ENCODE measurements at places on chromosomes 11 and 22. TPM values are rescaled to one million over a fixed set of nuclear protein-coding genes. Genes with fewer than 3 reads are reported as not detected.

- H3K27me3 ChIP-seq: no peaks in the 10 kb centered on the region
- no peaks in the 10 kb centered on the region for H3K4me1 ChIP-seq
- no peak for DNase-seq
- no peak overlapping the region for H3K4me3 ChIP-seq
- no peak overlapping the region for H3K27ac ChIP-seq
- no peaks in the 10 kb centered on the region for H3K36me3 ChIP-seq
Observed at GRCh38 chr11:69356703-69357457, 62.9 kb downstream of the MYEOV start.

- H3K27ac ChIP-seq: no peak overlapping the region
- no peak overlapping the region for H3K4me3 ChIP-seq
Observed at GRCh38 chr22:17943533-17944249, 80.7 kb downstream of the MICAL3 start.

DNA sequence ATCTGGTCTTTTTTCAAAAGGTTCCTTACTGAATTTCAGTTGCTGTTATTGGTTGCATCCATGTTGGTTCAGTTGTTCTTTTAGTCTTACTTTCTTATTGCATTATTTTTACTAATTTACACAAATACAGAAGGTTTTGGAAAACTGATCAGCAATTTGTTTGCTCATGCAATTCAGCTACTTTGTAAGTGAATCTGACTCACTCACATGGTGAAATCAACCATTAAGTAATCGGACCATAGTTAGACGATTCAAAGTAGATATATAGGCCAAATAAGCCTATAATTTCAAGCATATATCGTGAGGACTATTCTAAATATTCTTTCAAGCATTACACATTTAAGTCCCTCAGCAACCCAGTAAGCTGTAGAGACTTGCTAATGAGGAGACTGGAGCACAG is 41.7 kb downstream of the CCDC83 start:
- no peak for DNase-seq
- no peak overlapping the region for H3K4me3 ChIP-seq
- H3K4me1 ChIP-seq: no peaks in the 10 kb centered on the region
- no peak overlapping the region for H3K27ac ChIP-seq
- H3K27me3 ChIP-seq: no peaks in the 10 kb centered on the region

GRCh38 chr11:77047007-77047927 is 13.1 kb downstream of the B3GNT6 start:
- DNase-seq: peak; percentile 93
- no peak overlapping the region for H3K4me3 ChIP-seq

DNA sequence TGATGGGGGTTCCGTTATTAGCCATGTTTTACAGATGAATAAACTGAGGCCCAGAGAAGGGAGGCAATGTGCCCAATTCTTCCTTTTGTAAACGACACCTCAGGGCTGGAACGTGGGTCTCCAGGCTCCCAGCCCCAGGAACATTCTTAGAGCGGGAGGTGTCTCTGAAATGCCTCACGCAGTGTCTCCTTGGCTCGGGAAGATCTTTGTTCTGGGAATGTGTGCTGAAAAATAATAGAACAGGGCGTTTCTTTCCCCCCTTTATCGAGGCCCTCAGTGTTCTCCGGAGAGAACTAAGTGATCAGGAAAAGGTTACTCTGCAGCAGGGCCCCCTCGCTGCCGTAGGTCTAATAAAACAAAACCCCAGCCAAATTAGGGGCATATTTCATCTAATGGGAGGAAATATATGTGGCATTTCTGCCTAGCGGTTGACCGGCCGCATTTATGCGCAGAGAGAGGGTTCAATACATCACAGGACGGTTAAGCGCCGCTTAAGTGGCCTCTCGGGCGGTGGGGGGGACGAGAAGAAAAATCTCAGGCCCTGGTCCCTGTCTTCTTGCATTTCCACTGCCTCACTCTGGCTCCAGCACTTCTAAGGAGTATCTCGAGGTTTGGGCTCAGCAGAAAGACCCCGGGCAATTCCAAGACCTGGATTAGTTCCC is 564.3 kb downstream of the MN1 start:
- DNase-seq: peak; percentile 43
- H3K4me1 ChIP-seq: peaks cover 32% of the 10 kb centered on the region

GRCh38 chr11:107385361-107385981 is 72.2 kb downstream of the CWF19L2 start:
- H3K4me3 ChIP-seq: no peak overlapping the region
- no peaks in the 10 kb centered on the region for H3K4me1 ChIP-seq
- no peak overlapping the region for H3K27ac ChIP-seq
- H3K36me3 ChIP-seq: no peaks in the 10 kb centered on the region

GRCh38 chr11:111018566-111018965 is 227.0 kb upstream of the POU2AF2 start:
- no peaks in the 10 kb centered on the region for H3K27me3 ChIP-seq
- H3K4me3 ChIP-seq: no peak overlapping the region
- H3K36me3 ChIP-seq: no peaks in the 10 kb centered on the region
- no peaks in the 10 kb centered on the region for H3K4me1 ChIP-seq

- no peaks in the 10 kb centered on the region for H3K27me3 ChIP-seq
- no peak overlapping the region for H3K4me3 ChIP-seq
- H3K4me1 ChIP-seq: peaks cover 31% of the 10 kb centered on the region
- H3K27ac ChIP-seq: no peak overlapping the region
Observed at GRCh38 chr11:73137262-73137943, 4.7 kb downstream of the FCHSD2 start.

DNA sequence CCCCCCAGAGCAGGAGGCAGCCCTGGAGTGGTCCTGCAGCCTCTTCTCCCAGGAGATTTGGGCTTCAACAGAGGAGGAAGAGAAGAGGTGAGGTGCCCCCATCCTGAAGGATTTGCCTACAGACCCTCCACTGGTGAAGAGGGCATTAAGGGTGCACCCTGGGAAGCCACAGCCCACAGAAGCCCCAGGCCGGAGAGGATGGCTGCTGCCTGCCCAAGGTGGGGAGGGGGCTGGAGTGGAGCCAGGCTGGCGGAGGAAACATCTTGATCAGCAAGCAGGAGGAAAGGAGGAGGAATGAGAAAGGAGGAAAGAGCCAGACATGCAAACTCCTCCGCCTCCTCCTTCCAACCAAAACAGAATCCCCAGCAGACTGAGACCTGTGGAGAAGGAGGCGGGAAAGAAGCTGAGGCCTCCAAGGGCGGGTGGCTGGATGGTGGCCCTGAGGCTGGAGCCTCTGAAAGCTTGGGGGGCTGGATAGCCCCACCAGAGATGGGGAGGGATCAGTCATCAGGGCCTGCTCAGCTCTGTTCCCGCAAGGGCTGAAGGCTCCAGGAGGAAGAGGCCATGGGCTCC is 31.3 kb downstream of the ARRB1 start:
- no peak for DNase-seq
- H3K4me3 ChIP-seq: no peak overlapping the region
- H3K36me3 ChIP-seq: no peaks in the 10 kb centered on the region
- no peaks in the 10 kb centered on the region for H3K27me3 ChIP-seq

GRCh38 chr11:92811341-92811740 is 158.1 kb upstream of the MTNR1B start:
- H3K4me1 ChIP-seq: no peaks in the 10 kb centered on the region
- DNase-seq: no peak
- no peaks in the 10 kb centered on the region for H3K27me3 ChIP-seq
- no peak overlapping the region for H3K27ac ChIP-seq
- H3K4me3 ChIP-seq: no peak overlapping the region

GRCh38 chr11:47607380-47607779 is 13.2 kb upstream of the C1QTNF4 start:
- H3K36me3 ChIP-seq: no peaks in the 10 kb centered on the region
- H3K27ac ChIP-seq: no peak overlapping the region
- no peak overlapping the region for H3K4me3 ChIP-seq
- peak; percentile 55 for DNase-seq
- H3K27me3 ChIP-seq: no peaks in the 10 kb centered on the region

DNA sequence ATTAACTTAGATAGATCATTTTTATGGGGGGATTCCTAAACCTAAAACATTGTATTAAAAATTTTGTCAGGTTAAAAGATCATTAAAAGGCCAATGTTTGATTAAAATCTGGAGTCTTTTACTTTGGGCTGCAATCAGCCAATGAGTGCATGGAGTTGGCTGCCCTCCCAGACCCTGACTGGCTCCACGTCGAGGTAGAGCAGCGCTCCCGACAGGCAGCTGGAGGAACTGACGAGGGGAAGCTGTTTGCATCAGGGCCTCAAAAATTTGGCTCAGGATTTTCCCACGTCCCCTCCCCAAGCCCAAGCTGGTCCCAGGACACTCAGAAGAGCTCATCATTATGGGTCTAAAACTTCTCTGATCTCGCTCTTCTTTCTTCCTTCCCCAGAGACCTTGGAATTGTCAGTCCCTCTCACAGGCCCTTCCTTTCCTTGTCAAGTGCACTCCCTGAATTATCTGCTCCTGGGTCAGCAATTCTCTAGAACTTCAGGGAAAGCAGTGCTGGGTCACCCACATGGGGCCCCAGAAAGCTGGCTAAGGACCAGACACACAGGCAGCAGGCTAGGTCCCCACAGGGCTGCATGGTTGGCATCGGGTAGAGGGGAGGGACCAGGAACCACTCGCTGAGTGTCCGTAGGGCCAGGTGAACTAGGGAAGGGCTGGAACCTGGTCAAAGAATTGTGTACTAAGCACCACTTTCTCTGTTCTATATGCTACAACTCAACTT is 119.6 kb upstream of the IGLL5 start:
- H3K4me3 ChIP-seq: no peak overlapping the region
- H3K27ac ChIP-seq: no peak overlapping the region
- no peaks in the 10 kb centered on the region for H3K27me3 ChIP-seq
- peaks cover 16% of the 10 kb centered on the region for H3K4me1 ChIP-seq
- no peaks in the 10 kb centered on the region for H3K36me3 ChIP-seq
- peak; percentile 70 for DNase-seq

DNA sequence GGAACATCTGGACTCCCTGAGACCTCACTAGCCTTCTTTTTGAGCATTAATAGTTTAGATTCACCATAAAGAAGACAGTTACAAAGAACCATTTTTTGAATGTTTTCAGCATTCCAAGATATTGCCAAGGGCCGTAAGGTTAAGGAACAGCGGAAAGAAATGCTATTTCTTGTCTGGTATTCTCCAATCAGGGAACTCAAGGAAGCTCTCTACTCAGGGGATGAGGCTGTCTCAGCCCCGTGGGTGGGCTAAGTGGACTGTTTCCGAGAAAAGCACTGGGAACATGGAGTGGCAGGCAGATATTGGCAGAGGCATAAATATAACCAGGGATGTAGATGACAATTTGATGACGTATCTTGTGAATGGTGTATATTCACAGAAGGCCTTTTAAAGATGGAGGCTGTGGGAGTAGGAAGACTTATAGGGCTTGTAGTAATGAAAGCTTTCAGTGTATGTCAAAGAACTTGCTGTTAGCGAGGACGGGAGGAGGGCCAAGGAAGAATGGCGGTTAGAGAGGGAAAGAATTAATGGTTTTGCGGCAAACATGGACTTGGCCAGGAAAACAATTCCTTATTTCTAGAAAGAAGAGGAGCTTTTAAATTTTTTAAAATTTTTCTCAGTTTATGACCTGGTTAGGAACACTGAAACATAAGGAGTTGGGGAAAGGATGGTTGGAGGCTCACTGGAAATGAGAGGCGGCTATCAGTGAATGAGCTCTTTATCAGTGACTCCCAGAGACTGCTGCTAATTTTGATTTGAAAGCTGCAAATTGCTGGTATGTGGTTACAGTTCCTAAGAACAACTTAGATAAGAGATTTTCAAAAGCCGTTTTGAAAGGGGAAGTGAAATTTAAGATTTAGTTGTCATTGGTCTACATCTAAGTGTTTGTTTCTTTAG is 64.6 kb downstream of the ST3GAL4 start:
- peak; percentile 54 for DNase-seq
- no peaks in the 10 kb centered on the region for H3K36me3 ChIP-seq
- peak overlapping the region; percentile 88 for H3K27ac ChIP-seq
- peaks cover 88% of the 10 kb centered on the region for H3K4me1 ChIP-seq

DNA sequence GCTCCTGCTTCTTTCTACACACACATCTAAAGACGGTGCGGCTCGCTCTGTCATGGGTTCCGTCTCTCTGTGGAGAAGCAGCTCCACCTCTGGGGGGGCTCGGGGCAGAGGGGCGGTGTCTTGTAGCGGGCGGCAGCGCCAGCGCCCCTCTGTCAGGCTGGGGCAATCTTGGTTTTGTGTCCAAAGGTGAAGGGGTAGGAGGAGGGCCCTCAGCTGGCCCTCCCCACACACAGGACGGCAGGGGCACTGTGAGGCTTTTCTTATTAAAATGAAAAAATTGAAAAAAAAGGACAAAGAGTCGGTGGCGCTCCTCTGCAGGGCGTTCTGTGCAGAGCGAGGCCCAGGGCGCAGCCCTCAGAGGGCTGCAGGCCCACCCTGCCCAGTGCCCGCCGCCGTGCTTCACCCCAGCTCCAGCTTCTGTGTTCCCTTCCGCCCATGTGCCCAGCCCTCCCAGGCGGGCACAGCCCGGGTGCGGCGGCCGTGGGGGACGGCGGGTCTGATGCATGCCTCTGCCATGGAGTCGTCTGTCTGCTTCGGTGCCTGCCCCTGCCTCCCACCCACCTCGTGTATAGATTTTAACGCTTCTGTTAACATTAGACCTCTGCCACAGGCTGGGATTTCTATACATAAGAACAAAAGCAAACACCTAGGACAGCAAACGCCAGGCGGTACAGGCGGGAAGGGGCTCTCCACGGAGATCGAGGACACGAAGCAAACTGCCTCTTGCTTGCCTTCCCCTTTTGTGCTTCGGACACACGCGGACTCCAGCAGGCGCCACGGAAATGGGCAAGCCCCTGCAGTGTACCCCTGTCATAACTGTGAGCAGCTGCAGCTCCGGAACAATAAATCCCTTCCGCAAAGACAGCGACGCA is 24.5 kb downstream of the MOB2 start:
- DNase-seq: no peak
- peaks cover 7% of the 10 kb centered on the region for H3K4me1 ChIP-seq
- peak overlapping the region; percentile 92 for H3K27ac ChIP-seq
- no peaks in the 10 kb centered on the region for H3K36me3 ChIP-seq
- no peak overlapping the region for H3K4me3 ChIP-seq

DNA sequence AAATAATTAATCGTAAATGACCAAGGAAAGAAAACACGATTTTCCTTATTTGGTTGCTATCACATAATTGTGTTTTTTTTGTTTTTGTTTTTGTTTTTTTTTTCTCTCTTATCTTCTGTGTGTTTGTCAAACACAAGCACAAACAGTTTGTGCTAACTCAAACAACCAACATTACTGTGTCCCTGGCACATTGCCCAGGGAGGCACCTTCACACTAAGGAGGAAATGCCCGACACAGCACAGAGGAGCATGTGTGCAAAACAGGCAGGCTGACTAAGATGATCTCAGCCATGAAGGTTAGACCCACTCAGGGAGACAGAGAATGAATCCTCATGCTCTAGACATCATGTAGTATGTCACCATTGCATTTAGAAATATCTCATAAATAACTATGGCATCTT is 130.1 kb downstream of the SOX6 start:
- H3K27me3 ChIP-seq: no peaks in the 10 kb centered on the region
- H3K4me3 ChIP-seq: no peak overlapping the region
- no peaks in the 10 kb centered on the region for H3K36me3 ChIP-seq
- no peaks in the 10 kb centered on the region for H3K4me1 ChIP-seq
- DNase-seq: peak; percentile 23

- H3K4me3 ChIP-seq: no peak overlapping the region
- DNase-seq: peak; percentile 57
- H3K27me3 ChIP-seq: no peaks in the 10 kb centered on the region
- no peak overlapping the region for H3K27ac ChIP-seq
Observed at GRCh38 chr11:6438979-6439571, 1.7 kb downstream of the HPX start.

- peak; percentile 46 for DNase-seq
- no peaks in the 10 kb centered on the region for H3K27me3 ChIP-seq
- H3K27ac ChIP-seq: no peak overlapping the region
- H3K36me3 ChIP-seq: no peaks in the 10 kb centered on the region
- H3K4me3 ChIP-seq: peak overlapping the region; percentile 9
Observed at GRCh38 chr22:18048441-18048898, 24.1 kb upstream of the MICAL3 start.

HTR3A gene
- 0.39 TPM for total RNA-seq

C22orf15 gene
- total RNA-seq: 2.4 TPM

KRTAP5-7 gene
- total RNA-seq: 0.94 TPM

Data from testis (tissue), 5 donors.